ENCODE measurements at places on chromosomes 11 and 22.

GRCh38 chr22:30568137-30568805 lies 6.2 kb downstream of the GAL3ST1 start:
- DNase-seq: no peak

DNA sequence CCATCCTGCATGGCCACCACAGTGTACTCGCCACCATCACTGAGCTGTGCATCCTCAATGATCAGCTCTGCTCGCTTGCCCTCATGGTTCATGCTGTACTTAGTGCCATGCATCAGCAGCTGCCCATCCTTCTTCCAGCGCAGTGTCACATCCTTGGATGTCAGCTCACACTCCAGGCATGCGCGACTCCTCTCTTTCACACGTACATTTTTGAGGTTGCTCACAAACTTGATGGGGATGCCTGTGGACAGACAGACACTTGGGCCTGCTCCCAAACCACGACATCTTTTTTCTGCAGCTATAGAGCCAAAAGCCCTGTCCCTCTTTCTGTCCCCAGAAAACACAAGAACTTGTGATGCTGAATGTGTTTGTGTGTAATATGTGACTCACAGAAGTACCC lies 10.5 kb downstream of the IGSF22 start:
- no peak for DNase-seq

DNA sequence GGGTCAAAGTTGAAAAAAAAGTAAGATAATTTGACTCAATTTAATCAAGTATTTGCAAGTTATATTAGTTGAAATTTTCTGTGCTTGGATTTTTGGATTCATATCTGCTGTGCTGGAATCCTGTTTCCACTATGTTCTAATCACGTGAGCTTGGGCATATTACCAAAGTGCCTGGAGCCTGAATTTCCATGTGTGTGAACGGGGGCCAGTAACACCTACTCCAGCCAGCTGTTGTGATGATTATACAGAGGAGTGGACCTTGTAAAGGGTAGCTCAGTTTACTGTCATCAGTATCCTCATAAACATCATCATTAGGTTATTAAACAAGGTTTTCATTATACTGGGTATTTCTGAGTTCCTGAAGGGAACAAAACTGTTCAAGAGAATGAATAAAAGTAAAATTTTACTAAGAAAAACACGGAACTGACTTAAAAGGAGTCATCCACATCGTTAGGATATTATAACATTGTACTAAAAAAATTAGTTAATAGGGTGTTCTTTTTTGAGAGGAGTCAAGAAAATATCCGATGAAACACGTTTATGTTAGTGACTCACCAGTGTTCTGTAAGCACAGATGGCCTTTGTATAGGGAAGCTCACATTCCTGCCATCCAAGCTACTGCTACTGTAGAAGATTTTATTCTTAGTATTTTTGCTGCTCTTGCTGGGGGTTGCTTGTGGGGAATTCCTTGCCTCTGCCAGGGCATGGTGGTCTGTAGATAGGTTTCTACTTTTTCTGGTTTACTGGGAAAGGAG lies 144.1 kb downstream of the ARHGAP42 start:
- no peak for DNase-seq

GRCh38 chr22:23530106-23530505 lies 50.0 kb downstream of the IGLL1 start:
- DNase-seq: no peak

GRCh38 chr22:40498420-40499208 lies 128.2 kb downstream of the SGSM3 start:
- no peak for DNase-seq

DNA sequence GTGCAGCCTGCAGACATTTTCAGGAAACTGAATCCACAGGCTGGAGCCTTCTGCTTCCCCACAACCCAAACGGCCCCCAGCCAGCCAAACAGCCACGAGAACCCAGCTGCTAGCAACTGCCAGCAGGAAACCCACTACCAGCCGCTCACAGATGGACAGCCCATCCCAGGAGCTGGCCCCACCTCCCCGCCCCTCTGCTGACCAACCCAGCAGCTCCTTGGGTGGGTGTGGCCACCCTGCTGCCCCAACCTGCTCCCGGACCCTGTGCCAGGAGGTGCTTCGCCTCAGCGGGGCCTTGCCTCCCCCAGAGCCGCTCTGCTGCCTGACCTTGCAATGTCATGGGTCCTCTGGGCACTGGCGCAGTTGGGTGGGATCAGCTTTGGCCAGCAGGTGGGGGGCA lies 8.2 kb upstream of the CCDC188 start:
- DNase-seq: no peak

- no peak for DNase-seq
Measured at GRCh38 chr11:5689551-5689983, at the start of gene TRIM22. Gene TRIM22 (plus strand): TSS chr11:5689790. CDS start chr11:5696233, 6,443 bp downstream.

GRCh38 chr11:58923300-58923788 lies 15.9 kb upstream of the GLYATL1 start:
- DNase-seq: peak; percentile 78

- DNase-seq: no peak
Measured at GRCh38 chr11:34769224-34769623, 147.0 kb downstream of the APIP start.
